ENCODE measurements at places on chromosomes 5 and 9.

GRCh38 chr5:132227485-132228240 is at the start of gene P4HA2:
Gene P4HA2 (minus strand): TSS chr5:132227853. CDS start chr5:132218626, 9,227 bp downstream.
- no peak for DNase-seq

DNA sequence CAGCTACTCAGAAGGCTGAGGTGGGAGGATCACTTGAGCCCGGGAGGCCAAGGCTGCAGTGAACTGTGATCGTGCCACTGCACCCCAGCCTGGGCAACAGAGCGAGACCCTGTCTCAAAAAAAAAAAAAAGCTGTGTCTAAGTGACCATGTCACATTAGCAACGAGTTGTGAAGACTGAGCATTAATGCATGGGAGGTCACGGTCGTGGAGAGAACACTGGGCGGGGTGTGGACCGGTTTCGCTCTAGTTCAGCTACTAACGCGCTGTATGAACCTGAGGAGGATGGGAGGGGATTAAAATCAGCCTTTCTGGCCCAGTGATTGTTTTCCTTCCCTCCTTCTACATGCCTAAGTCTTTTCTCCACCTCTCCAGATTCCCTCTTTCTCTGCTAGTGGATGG is 56.7 kb upstream of the CARTPT start:
- no peak for DNase-seq

DNA sequence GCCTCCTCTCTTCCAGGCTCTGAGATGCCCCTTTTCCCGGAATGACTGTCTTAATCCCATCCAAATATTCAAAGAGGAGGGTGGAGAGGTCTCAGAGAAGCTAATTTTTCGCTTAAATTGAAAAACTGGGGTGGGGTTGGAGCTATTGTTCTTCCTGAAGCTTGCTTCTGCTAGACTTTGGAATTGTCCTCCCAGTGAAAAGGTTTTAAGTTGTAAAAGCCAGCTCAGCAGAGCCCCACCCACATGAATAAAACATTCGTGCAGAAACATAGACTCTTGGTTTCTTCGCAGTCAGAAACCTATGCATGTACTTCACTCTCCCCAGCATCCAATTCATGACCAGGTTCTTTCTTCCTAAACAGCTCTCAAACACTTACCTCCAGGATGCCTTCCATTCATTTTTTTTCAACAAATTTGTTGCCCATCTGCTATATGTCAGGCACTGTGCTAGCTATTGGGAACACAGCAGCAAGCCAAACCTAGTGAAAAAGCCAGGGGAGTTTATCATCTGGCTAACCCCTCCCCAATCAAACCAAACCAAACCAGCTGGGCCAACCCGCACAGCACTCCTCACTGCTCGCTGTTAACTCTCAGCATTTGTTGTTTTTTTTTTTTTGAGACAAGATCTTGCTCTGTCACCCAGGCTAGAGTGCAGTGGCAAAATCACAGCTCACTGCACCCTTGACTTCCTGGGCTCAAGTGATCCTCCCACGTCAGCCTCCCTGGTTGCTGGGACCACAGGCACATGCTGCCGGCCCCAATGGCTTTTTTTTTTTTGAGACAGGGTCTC is 37.9 kb upstream of the OCLN start:
- DNase-seq, result no peak

DNA sequence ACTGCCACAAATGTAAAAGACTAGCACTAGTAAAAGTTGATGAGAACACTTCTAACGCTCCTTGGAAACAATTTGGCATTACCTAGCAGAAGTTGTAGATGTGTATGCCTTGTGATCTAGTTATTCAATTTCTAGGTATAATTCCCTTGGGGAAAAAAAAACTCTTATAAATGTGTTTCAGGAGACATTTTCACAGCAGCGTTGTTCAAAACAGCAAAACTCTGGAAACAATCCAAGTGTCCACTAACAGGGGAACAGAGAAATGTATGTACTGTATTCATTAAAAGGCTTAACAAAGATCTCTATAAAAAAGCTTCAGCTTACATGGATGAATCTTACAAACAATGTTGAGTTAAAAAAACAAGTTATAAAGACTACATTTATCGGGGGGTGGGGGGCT is 30.4 kb downstream of the NR3C1 start:
- no peak for DNase-seq

DNA sequence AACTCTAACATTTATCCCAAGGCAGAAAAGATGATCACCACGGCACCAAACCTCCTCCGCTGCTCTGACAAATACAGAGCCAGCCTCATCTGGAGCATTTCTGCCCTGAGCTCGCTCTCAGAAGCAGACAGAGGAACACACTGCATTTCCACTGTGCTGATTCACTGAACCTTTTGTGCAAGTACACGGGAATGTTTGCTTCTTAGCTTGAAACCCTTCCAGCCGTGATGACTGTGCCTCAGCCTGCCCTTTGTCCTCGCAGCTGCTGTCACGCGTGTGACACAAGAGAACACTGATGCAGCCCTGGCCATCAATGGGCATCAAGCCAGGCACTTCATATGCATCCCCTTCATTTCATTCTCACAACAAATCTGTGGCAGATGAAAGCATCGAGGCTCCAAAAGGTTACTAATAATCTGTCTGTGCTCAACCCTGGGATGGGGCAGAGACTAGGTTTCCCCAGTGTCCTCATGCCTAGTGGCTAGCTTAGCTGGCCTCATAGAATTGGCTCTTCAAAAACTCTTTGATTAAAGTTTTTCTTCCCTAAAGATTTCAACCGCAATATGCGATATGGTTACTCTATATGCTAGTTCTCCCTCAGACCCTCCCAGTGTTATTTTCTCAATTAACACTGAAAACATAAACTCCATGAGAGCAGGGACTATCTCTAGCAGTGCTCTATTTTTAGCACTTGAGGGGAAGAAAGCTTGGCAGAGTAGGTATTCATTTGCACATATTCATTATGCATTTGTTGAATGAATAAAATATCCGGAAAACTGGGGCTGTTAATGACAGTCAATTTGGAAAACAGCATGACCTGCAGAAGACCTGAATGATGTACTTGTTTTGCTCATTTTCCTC is 7.3 kb downstream of the CDC14B start:
- no peak for DNase-seq

GRCh38 chr5:115977988-115978387 is 15.7 kb downstream of the LVRN start:
- no peak for DNase-seq

- no peak for DNase-seq
Observed at GRCh38 chr9:107323836-107324585, 40.9 kb downstream of the RAD23B start.

- DNase-seq, result no peak
Observed at GRCh38 chr9:6894135-6894534, 136.4 kb downstream of the KDM4C start.

DNA sequence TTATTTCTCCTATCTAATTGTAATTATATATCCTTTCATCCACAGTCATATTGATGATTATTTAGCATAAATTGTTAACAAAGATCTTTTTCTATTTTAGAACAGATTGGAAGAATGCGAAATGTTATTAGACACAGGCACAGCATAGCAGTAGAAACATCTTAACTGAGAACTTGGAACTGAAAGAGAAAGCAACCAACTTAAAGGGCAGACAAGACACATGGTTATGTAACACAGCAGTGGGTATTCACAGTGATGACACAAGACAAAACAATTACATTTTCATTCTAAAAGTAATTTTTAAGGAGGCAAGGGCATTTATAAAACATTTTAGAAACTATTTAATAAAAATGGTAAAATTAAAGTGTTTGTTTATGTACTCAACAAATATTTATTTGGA is 57.7 kb upstream of the MEF2C start:
- no peak for DNase-seq

GRCh38 chr5:116273448-116274242 is 188.8 kb downstream of the COMMD10 start:
- DNase-seq, result no peak

DNA sequence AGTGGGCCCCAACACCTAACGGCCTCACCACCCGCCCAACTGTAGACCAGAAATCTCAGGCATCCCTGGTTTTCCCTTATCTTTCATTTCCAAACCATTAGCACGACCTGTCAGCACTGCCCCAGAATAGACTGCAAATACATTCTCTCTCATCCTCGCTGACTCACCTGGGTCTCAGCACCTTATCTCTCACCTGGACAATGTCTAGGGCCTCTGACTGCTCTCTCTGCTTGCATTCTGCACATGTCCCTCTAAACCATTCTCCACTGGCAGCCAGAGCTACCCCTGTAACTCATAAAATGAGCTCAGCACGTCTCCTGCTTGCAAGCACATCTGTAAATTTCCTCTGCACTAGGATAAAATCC is 12.7 kb downstream of the CKMT2 start:
- DNase-seq, result no peak

DNA sequence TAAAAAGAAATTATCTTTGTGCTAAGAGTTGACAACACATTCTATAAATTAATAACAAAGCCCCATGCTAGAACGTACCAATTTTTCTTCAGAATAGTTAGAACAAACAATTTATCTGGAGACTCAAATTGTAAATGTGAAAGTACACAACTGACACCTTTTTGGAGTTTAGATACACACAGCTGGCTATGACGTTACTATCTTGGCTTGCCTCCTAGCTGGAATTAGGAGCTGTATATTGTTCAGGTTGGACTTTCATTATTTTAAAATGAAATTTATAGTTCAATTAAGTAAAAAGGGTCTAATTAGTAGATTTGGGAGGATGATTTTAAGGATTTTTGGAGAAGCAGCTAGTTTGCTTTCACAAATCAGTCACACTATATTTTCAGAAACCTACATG is 393.9 kb upstream of the RIOK2 start:
- no peak for DNase-seq

DNA sequence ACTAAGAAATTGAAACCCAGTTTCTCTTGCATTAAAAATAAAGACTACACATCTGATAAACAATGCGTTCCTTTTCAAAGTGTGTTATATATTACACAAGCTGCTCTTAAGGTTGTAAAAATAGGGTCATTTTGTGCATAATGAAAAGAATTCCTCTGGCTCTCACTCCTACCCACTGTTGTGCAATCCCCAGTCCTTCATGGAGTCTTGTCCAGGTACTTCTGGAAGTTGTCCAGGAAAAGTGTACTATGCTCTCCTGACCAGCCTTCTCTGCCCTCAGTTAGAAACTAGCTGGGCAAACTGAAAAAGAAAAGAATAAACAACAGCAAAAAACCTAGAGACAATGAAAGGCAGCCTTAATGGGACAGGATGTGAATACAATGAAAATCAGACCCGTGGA is 345.5 kb upstream of the PAPPA start:
- no peak for DNase-seq

- DNase-seq, result no peak
Observed at GRCh38 chr5:2872676-2873075, 121.2 kb upstream of the IRX2 start.

GRCh38 chr5:38445374-38446028 is 110.9 kb downstream of the LIFR start:
- DNase-seq, result no peak

- DNase-seq, result no peak
Observed at GRCh38 chr5:84301535-84301934, 83.1 kb downstream of the EDIL3 start.

GRCh38 chr9:95316794-95317118 is 753 bp downstream of the FANCC start:
- no peak for DNase-seq

DNA sequence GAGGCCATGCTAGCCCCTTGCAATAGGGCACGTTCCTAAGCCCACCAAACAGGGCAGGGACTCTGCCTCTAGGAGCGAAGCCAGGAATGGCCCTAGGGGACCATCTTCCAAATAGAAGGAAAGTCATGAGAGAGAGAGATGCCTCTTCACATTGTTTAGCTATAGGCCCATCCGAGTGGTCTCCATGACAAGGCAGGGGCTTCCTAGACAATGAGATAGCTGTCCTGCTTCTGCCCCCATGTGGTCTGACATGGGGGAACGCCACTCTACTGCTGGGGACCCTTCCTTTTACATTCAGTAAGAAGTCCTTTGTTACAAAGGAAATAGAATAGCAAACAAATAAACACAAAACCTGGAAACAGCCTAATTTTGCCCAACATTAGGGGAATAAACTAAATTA is 17.9 kb upstream of the KIF4B start:
- no peak for DNase-seq

GRCh38 chr5:72410688-72411295 is 90.6 kb downstream of the PTCD2 start:
- DNase-seq, result no peak

- DNase-seq, result no peak
Observed at GRCh38 chr5:117188211-117188610, 613.6 kb upstream of the SEMA6A start.

DNA sequence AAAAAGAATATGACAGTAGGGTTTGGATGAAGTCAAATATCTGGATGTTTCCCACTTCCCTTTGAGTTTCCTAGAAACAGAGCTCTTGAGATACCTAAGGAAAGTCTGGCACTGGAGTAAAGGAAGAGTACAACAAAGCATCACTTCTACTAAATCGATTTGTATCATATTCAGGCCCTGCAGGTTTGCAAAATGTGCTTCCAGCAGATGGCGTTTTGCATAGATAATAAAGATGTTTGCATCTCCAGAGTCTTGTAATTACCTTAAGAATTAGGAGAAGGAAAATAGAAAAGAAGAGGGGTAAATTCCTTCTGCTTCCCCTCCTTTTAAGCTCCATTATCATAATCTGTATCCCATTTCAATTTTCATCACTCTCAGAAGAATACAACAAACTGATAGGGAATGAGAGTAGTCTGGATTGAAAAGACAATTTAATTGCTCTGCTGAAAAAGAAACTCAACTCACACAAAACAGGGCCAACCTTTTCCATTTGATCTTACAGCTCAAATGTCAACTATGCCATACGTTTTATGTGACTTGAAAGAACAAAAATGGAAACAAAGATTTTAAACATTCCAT is 380.4 kb downstream of the PTPRD start:
- DNase-seq, result no peak

Data from CMK (cell line).